ENCODE measurements at places on chromosomes 7 and 10.
A peak's percentile ranks its signal among the peaks of the same experiment; 100 is the strongest.

DNA sequence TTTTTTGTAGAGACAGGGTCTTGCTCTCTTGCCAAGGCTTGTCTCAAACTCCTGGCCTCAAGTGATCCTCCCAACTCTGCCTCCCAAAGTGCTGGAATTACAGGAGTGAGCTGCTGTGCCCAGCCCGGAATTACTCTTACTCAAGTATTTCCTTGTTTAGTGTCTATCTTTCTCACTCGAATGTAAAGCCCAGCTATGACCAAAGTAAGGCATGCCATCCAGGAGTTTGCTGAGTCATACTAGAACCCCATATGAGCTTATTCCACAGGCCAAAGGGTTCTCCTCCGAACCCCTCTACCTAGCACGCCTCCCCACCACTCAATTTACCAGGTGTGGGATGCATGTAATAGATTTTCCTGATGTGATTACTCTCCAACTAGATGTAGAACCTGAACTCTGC is 166.6 kb upstream of the AUTS2 start:
- no peak for DNase-seq

DNA sequence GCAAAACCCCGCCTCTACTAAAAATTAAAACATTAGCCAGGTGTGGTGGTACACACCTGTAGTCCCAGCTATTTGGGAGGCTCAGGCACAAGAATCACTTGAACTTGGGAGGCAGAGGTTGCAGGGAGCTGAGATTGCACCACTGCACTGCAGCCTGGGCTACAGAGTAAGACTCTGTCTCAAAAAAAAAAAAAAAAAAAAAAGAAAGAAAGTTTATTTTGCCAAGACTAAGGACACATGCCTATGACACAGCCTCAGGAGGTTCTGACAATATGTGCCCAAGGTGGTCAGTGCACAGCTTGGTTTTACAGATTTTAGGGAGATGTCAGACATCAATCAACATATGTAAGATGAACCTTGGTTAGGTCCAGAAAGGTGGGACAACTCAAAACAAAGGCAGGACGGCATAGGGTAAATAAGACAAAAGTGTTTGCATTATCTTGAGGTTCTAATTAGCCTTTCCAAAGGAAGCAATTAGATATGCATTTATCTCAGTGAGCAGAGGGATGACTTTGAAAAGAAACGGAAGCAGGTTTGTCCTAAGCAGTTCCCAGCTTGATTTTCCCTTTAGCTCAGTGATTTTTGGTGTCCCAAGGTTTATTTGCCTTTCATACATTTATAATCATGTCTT is 20.7 kb upstream of the OTUD1 start:
- no peak for DNase-seq

GRCh38 chr7:15652776-15653290 is 33.6 kb downstream of the MEOX2 start:
- DNase-seq: no peak

GRCh38 chr7:31443457-31443856 is 70.4 kb upstream of the ITPRID1 start:
- DNase-seq: peak; percentile 55

DNA sequence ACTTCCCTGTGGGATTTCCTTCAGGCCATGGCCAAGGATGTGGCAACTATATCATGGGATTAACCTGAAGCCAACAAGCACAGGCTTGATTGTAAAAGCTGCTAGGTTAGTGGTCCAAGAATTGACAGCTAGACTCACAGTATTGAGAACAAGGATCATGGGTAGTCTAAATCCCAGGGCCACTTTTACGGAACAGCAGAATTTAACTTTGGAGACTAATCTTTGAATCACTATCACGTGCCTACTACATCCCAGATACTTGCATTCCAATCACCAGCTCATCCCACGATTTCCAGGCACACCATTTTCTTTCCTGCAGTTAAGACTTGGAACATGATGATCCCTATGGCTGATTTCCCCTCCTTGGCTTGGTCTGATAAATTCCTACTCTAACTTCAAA is 65.6 kb upstream of the ADO start:
- DNase-seq: peak; percentile 29

GRCh38 chr10:34808801-34809745 is 6.0 kb downstream of the PARD3 start:
- DNase-seq: no peak

DNA sequence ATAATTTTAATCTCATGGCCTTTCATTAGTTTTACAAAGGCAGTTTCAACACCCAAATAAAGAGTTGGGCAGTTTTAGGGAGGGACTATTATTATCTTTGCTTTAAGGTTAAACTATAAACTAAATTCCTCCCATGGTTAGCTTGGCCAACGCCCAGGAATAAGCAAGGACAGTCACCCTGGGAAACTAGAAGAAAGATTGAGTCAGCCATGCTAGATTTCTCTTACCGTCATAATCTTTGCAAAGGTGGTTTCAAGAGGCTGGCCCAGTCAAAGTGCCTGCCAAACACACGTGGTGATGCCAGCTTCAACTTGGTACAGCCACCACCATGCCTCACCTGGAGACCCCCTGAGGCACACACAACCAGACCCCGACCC is 317.4 kb upstream of the SP8 start:
- DNase-seq: no peak

- no peak for DNase-seq
Observed at GRCh38 chr7:129264534-129264933, 39.7 kb downstream of the AHCYL2 start.

- peak; percentile 28 for DNase-seq
Observed at GRCh38 chr7:7178906-7179305, 3.4 kb upstream of the C1GALT1 start.

All from RWPE1 (cell line).